Iris pigment epithelial cell (primary cell): ENCODE measurements at places on chromosomes 7 and 10.

GRCh38 chr7:29105191-29105590 lies 41.1 kb downstream of the CPVL start:
- DNase-seq = no peak

GRCh38 chr10:53477313-53477675 lies 704.7 kb upstream of the MBL2 start:
- no peak for DNase-seq

DNA sequence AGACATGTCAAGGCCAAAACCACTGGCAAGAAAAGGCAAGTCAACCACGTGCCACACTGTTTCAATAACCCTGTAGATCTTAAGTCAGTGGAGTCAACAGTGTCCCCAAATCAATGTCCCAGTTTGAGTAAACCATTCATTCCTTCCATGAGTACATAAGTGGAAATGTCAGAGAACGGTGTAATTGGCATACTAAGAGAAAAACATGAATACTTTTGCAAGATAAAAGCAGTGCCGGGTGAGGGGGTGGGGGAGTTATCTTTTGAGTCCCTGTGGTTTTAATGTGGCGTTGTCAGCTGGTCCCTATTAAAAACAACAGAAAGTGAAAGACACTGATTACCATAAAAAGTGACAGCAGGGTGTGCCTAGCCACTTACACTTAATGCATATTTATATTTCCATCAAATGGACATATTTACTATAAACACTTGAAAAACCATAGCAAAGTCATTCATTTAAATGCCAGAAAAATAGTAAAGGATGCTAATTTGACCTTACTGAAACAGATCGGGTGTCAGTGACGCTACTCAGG lies 37.8 kb downstream of the RSU1 start:
- no peak for DNase-seq

DNA sequence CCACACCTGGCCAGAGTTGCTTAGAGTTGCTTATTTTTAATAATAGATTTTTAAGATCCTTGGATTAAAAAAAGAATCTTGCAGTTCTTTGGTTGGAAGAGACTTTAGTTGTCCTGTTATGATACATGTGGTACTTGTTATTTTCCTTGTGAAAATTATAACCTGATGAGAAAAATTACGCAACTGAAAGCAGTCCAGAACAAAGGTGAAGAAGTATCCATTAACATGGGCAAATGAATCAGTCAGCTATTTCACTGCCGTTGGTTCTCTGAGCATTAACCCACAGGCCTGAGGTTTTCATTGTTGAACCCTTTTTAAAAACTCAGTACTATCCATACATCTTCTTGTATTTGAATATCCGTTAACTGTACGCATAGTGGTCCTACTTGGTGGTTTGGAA lies 68.2 kb downstream of the GALNT11 start:
- DNase-seq = no peak

GRCh38 chr7:151978616-151979015 lies 22.4 kb downstream of the GALNTL5 start:
- no peak for DNase-seq

DNA sequence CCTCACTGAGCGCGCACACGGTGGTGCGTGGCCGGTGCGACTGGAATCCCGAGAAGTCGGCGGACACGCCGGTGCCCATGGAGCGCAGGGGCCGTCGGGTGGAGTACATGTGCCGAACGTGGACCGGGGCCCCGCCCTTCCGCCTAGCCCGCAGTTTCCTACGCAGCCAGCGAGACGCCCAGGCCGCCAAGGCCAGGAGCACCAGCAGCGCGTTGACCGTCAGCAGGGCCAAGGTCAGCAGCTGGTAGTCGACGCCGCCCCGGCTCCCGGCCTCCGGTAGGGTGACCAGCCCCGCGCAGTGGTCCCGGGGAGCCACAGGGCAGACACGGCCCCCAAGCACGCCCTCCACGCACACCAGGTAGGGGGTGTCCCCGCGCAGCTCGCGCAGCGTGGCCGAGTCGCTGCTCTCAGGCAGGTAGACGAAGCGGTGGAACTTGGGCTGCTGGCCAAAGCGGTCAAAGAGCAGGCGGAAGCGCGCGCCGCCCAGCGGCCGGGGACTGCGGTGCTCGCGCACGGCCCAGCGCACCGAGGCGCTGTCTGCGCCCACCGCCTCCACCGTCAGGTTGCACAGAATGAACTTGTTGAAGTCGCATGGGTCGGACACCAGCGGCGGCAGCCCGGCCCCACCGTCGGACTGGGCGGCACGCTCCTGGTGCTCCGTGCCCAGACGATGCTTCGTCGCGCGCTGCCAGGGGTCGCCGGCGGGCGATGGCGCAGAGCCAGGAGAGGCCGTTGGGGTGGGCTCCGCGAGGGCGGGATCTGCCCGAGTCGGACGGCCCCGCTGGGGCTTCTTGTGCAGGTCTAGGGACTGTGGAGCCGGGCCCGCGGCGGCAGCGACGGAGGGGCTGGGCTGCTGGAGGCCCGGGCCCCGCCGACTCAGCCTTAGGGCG lies 2.2 kb downstream of the TRIL start:
- DNase-seq = peak; percentile 27

DNA sequence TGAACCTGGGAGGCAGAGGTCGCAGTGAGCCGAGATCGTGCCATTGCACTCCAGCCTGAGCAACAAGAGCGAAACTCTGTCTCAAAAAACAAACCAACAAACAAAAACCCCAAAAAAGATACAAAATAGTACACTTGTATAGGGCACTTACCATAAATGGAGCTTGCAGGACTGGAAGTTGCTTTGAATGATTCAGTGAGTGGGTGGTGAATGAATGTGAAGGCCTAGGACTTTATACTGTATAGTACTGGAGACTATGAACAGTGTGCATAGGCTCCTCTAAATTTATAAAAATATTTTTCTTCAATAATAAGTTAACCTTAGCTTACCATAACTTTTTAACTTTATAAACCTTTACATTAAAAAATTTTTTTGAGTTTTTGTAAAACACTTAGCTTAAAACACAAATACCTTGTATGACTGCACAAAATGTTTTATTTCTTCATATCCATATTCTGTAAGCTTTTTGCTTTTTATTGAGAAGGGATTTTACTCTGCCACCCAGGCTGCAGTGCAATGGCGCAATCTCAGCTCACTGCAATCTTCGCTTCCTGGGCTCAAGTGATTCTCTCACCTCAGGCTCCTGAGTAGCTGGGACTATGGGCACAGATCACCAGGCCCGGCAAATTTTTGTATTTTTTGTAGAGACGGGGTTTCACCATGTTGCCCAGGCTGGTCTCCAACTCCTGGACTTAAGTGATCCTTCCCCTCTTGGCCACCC lies 6.9 kb upstream of the H2AZ2 start:
- DNase-seq = peak; percentile 53

DNA sequence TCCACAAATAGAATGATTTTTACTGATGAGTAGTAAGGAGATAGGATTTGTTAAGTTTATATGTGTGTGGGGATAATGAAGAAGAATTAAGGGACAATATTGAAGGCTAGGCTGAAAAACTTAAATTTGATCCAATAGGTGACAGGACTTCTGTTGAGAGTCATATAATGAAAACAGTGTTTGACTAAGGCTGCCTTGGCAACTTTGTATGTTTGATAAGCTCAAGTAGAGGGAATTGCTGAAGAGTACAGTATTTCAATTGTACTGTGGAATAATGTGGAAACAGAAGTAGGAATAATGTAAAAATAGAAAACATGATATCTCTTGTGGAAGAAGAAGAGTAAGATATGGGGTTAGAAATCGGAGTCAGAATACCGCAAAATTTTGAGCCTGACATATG lies 10.5 kb downstream of the R3HCC1L start:
- DNase-seq = no peak

GRCh38 chr10:42551582-42552187 lies 86.7 kb downstream of the ZNF33B start:
- no peak for DNase-seq

DNA sequence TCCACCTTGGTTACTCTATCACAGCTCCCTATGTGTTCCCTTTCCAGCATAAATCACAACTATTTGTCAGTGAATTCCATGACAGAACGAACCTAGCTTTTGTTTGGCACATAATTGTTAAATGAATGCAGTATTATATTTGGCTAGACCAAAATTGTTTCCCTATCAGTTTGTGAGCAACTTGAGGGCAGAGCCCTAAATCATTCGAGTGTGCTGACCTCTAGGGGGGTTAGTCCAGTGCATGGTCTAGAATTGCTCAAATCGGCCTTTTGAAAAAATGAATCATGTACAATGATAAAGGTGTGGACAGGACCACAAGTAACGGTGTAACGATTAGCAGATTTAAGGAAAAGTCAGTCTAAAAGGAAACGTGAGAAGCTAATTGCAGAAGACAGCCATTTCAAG lies 475 bp upstream of the NRBF2 start:
- no peak for DNase-seq

DNA sequence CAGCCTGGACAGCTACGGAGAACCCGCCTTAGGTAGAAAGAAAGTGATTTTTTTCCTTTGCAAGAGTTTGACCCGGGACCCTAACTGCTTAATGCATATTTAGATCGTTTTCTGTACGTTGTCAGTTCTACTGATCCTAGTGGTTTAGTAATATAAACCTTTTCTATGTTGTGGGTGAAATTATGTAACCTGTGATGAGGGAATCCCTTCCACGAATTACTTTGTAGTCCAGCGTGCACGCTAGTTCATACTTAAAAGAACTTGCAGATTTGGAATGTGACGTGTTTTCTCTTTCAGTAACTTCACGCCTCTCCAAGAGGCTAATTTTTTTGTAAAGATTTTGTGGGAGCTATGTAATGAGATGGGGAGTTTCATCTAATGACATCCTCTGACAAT lies 705 bp downstream of the SLF2 start:
- no peak for DNase-seq

DNA sequence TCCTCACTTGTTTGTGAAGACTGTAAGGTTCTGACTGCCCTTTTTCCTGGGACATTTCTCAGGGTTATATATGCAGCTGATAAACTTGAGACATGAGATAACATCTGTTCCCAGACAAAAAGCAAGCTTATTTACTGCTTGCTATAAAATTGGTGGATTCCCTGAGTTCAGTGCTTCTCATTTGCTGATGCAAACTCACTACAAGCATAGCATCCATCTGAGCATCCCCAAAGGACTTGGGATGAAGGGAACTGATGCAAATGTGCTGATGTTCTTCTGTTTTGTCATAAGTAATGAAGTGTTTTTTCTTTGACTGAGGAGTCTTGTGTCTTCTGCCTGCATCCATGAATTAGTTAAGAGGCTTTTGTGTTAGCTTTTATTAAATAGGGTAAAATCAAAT lies 183.2 kb downstream of the ADK start:
- no peak for DNase-seq

GRCh38 chr7:36563706-36564327 lies 160.5 kb downstream of the AOAH start:
- peak; percentile 65 for DNase-seq

DNA sequence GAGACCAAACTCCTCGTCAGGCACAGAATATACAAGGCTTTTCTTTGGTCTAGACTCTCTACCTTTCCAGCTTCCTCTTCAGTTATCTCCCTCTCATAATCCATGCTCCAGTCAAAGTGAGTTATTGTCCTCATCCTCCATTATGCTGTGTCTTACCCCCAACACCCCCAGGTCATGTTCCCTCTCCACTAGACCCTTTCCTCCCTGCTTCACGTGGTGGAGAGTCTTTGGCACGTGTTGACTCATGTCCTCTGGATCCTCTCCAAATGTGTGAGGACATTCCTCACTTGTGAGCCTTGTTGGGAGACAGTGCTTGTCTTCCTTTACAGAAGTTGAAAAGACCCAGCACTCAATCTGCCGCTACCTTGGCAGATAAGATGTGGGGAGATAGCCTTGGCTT lies 36.0 kb upstream of the DLD start:
- DNase-seq = peak; percentile 33
